ENCODE measurements at places on chromosomes 5 and 9.
A peak's percentile ranks its signal among the peaks of the same experiment; 100 is the strongest.

- no peak for DNase-seq
These were observed 44.6 kb upstream of the ELL2 start for GRCh38 chr5:96006291-96006690.

- no peak for DNase-seq
These were observed 15.9 kb downstream of the TLR4 start for GRCh38 chr9:117720066-117720465.

GRCh38 chr9:5712651-5713390, 83.9 kb downstream of the RIC1 start:
- DNase-seq = no peak

DNA sequence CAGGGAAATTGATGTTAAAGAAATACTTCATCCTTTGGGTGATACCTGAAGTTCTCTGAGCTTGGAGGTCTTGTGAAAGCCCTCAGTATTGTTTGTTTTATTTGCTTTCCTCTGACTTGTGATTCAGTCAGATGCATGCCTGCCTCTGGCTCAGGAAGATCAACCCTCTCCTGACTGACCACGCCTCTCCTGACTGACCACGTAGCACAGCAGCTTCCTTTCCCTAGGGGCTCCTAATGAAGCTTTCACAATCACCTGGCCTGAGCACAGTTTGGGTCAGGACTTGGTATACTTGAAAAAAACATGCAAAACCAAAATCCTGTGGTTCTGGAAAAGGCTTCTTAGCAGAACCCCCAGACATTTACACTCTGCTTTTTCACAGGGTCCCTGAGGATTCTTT, 3.8 kb downstream of the TGFBI start:
- DNase-seq = peak; percentile 88

- no peak for DNase-seq
These were observed 71.1 kb upstream of the LHFPL2 start for GRCh38 chr5:78719504-78720219.

GRCh38 chr9:111919875-111920274, 23.3 kb downstream of the UGCG start:
- DNase-seq = no peak

GRCh38 chr9:121472446-121472845, 27.2 kb downstream of the GGTA1 start:
- no peak for DNase-seq

DNA sequence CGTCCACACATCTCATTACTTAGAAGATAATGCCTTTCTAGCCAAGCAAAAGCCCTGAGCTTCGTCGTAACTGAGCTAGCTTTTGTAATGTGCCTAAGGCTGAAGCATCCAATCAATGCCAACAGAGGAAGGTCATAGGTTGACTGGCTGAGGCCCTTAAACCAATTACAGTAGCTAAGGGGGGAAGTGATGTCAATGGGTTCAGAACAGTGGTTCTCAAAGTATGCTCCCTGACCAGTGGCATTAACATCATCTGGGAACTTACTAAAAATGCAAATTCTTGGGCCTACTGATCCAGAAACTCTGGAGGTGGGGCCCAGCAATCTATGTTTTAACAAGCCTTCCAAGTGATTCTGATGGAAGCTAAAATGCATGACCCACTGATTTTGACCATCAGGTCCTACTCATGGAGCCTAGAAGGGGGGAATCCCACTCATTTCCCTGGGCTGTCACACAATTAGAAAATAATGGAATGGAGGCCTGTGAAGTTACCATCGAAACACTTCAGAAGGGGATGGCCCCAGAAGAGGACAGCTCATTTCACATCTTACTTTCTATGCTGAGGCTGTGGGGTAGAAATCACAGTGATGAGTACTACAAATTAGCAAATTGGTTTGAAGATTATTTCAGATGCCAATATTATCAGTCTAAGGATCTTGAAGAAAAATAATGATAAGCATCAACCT, 4.8 kb upstream of the VLDLR start:
- no peak for DNase-seq

Data from cardiac muscle cell (in vitro differentiated cells and primary cell).